Placental epithelial cell (primary cell): ENCODE measurements at places on chromosomes 6 and 20. TPM values are rescaled to one million over a fixed set of nuclear protein-coding genes. Genes with fewer than 3 reads are reported as not detected.

GLP1R gene
- total RNA-seq, result not detected in 2 replicates

NT5E gene
- total RNA-seq, result 85.2 and 161 TPM in 2 replicates

COX4I2 gene
- total RNA-seq, result not detected in 2 replicates

VIP gene
- not detected in 2 replicates for total RNA-seq

LINC00237 gene
- total RNA-seq, result not detected in 2 replicates

SLC22A23 gene
- 0.54 and 2.7 TPM in 2 replicates for total RNA-seq

ISM1 gene
- 0.11 TPM in 1 of 2 replicates, not detected in the other for total RNA-seq

BPIFB1 gene
- not detected in 2 replicates for total RNA-seq

STX11 gene
- total RNA-seq, result 0.65 and 0.79 TPM in 2 replicates

CST2 gene
- total RNA-seq, result not detected in 2 replicates

GMPR gene
- 3.7 and 5.1 TPM in 2 replicates for total RNA-seq

PEDS1 gene
- total RNA-seq, result 38.5 and 67.0 TPM in 2 replicates

RPN2 gene
- 231 and 359 TPM in 2 replicates for total RNA-seq
